ENCODE measurements at places on chromosomes 11 and 22.

- DNase-seq = no peak
Observed at GRCh38 chr11:134841411-134841810, 429.4 kb upstream of the B3GAT1 start.

- DNase-seq = no peak
Observed at GRCh38 chr11:95536047-95536690, 253.4 kb downstream of the FAM76B start.

DNA sequence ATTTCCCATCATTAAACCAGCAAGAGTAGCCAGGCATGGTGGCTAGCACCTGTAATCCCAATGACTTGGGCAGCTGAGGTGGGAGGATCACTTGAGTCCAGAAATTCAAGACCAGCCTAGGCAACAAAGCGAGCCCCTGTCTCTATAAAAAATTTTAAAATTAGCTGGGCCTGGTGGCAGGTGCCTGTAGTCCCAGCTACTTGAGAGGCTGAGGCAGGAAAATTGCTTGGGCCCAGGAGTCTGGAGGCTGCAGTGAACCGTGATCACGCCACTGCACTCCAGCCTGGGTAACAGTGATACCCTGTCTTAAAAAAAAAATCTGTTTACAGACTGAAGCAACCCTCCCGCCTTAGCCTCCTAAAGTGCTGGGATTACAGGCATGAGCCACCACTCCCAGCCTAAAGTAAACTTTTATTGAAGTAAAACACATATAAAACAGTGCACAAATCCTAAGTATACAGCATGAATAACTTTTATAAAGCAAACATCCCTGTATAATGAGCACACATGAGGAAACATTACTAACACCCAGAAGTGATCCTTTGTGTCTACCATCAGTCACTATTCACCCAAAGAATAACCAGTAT, 12.6 kb downstream of the UCP3 start:
- DNase-seq = no peak

- no peak for DNase-seq
Observed at GRCh38 chr11:75996523-75997442, 181.8 kb downstream of the UVRAG start.

DNA sequence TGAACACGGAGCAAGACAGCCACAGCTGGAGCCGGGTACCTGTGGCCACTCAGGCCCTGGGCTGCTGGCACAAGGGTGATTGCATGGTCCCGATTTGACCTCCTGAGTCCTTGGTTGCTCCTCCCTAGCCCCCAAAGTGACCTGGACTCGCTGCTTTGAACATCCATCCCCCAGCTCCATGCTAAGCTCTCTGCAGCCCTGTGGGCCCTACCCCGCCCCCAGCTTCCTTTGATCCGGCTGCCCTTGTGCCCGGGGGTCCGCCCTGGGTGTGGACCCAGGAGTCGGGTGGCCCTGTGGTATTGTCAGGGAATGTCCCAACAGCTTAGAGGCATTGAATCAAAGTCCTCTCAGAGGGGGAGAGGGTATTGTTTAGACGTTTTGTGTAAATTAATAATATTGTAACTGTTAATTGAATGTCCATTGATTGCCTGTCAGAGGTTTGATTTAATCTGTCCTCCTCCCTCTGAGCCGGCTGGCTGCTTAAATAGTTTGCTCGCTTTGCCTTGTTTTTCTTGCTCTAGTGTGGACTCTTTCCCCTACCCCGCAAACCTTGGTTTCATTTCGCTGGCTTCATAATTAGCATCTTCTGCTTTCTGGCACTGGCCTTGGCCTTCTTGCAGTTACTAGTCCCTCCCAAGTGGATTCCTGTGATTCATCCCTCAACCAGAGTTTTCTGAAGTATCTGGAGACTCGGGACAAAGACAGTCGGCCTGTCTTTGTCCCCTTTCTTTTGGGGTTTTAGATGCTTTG, 20.7 kb downstream of the GRIK4 start:
- no peak for DNase-seq

GRCh38 chr11:70669871-70670675, 271.7 kb downstream of the CTTN start:
- no peak for DNase-seq

DNA sequence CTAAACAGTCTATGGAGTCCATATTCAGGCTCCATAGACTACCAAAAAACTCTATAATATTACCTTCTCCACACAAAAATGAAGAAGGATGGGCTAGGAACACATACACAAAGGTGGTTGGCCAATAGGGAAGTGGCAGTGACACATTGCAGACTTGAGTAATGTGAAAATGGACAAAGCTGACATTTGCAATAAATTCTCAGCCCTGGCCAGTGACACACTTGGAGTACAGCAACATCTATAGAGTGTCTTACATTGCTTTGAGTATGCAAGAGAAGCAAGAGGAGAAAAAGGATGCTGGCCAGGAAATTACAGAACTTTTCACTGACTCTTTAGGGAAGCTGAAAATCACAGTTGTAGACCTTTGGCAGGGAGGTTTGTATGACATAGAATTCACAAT, 7.3 kb upstream of the OR52W1 start:
- no peak for DNase-seq

DNA sequence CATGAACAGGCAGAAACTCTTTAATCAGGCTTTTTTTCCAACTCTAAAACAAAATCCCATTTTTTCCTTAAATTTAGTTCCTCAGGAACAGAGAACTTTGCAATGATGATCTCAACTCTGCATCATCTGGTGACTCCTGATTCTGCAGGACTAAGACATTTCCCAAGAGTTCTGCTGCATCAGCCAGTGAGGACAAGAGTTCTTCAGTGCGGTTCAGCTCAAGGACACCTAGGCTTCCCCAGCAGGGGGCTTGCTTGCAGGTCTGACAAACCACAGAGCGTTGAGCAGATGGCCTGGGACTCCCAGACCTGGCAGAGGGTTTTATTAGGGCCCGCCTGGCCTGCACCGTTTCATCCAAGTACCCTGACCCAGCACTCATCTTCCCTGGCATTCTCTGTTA, 6.4 kb downstream of the CDCA5 start:
- no peak for DNase-seq

- DNase-seq = no peak
Observed at GRCh38 chr11:92638678-92639077, 330.8 kb upstream of the MTNR1B start.

Data from H9 (cell line).